ELR (cell line): ENCODE measurements at places on chromosomes 5 and 9.

DNA sequence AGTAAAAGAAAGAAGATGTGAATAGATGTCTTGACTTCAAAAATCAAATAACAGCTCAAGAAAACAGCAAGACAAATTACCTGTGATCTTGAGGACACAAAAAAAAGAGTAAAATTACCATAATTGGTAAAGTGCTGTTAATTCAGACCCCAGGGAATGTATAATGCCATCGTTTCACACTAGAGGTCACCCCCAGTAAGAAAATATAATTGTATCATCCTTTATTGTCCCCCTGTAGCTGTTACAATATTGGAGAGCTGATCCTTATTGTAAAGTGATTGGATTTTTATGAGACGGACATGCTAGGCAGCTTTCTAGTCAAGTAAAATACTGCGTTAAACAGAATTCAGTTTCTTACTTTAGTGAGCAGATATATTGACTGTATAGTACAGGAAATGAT is 377.0 kb downstream of the TLE1 start:
- peak; percentile 34 for DNase-seq

GRCh38 chr5:180136630-180137381 is 65.2 kb upstream of the RNF130 start:
- DNase-seq, result no peak

GRCh38 chr5:43000111-43000840 is 39.8 kb downstream of the ANXA2R start:
- DNase-seq, result peak; percentile 70

GRCh38 chr5:92494508-92494907 is 1086.5 kb downstream of the NR2F1-AS1 start:
- DNase-seq, result no peak
